ENCODE measurements at places on chromosomes 12 and 14.

GRCh38 chr14:96626916-96627315 lies 124.7 kb downstream of the PAPOLA start:
- no peak for DNase-seq

DNA sequence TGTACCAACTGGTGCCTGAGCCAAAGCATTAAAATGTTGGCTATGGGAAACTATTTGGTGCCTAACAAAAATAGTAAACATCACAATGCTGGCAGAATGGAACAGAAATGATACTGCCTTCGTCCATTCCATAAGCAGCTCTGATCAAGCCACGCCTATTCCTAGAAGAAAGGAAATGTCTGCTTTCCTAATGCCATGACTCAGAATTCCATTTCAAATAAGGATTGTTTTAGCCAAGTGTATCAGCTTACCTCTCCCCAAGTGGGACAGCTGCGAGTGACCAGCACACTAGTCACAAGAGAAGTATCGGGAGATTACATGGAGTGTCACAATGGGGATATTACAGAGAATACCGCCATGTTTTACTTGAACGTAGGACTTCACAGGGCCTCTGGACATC lies 38.7 kb downstream of the GLT8D2 start:
- DNase-seq: peak; percentile 72

DNA sequence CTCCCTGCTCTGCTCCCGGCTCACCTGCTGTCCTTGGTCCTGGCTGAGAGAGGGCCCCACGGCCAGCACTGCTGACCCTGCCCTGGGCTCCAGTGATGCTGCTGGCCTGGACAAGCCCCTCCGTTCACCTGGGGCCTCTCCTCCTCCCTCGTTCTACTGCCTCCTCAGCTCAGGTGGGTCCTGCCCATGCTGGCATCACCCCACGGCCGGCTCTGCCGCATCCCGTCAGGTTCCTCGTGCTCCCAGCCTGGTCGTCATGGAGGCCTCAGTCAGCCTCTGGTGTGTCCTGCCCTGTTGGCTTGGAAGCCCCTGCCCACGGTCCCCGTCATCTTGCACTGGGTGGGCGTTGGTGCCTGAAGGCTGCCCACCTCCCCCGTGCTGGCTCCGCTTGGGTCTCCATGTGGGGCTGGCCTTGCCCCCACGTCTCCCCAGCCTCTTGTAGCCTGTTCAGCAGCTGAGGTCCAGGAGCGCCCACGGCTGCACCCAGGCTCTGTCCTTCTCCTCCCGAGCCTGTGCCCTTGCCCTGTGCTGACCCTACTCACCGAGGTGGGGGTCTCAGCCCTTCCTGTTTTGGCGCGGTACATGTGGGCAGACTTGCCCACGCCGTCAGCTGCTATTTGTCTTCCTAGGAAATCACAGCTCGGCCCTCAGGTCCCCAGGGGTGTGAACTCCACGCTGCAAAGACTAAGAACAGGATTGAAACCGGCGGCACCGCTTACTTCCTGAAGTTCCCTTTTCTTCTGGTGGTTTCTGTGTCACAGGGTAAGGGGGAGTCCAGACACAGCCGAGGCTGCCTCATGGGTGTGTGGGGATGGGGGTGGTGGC lies 121.6 kb downstream of the TMEM121 start:
- DNase-seq: no peak

DNA sequence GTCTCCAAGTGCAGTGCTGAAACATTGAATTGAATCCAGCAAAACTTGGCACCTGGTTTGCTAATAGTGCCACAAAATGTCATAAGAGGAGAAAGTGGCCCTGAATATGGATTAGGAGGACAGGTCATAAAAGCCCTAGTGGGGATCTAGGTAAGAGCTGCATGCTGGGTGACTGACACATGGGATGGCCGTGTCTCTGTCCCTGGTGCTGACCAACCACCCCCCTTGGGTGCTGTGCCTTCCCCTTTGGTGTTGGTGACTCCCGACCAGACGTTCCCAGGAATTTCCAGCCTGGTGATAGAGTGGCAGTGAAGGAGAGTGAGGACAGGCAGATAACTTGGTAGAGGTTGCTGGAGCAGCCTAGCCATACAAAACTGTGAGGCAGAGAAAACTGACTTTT lies 142.8 kb downstream of the VRK1 start:
- DNase-seq: no peak

- DNase-seq: no peak
Observed at GRCh38 chr12:28388879-28389278, 198.6 kb downstream of the CCDC91 start.

All from muscle of leg (tissue), 16 donors.